ENCODE measurements at places on chromosomes 6 and 20.

DNA sequence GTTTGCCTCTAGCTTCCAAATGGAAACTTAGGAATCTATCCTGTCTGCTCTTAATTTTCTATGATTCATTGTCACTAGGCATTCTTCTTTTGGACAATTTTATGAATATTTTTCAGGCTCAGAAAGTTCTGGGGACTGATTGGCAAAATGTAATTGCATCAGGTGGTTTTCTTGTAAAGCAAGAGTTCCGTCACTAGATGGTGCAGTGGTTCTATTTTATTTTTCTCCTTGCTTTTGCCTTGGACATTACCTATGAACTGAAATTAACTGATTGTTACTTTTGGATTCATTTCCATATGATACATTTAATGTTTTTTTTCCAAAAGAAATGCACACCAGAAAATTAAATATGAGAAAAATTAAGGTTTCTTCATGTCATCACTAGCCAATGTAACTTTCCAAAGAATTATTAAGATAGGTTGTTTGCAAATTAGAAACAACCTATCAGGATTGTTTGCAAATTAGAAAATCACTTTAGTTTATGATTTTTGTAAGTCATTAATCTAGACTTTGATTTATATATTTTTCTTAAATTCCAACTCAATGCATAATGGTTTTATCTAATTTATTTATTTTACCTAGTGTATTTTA is 48.0 kb downstream of the TMEM170B start:
- DNase-seq, result no peak

- peak; percentile 57 for DNase-seq
Measured at GRCh38 chr6:126804332-126805064, 314.0 kb upstream of the RSPO3 start.

- DNase-seq, result no peak
Measured at GRCh38 chr6:83852528-83853177, 507 bp upstream of the RIPPLY2 start.

GRCh38 chr20:63663332-63664066 is 5.4 kb downstream of the RTEL1 start:
- no peak for DNase-seq

GRCh38 chr20:16261733-16262273 is 311.4 kb downstream of the KIF16B start:
- no peak for DNase-seq

GRCh38 chr6:66814156-66814555 is 1107.1 kb upstream of the EYS start:
- DNase-seq, result no peak

DNA sequence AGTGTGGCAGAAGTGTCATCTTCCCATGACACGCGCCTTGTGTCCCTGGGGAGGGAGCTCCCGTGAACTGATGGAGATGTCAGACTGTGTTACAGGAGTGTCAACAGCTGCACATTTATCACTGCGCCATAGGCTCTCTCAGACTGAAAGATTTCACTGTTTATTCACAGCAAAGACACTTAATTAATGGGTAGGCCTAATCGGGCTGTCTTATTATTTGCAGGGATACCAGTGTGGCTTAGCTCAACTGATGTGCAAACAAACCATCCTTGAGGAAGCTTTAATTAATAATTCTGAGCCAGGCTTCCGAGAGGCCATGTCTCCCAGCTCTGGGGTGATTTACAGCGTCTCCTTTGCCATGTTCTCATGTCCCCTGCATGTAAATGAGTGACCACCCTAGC is 771.0 kb downstream of the QKI start:
- no peak for DNase-seq

GRCh38 chr6:142716097-142716496 is 228.9 kb downstream of the HIVEP2 start:
- no peak for DNase-seq

GRCh38 chr6:27810768-27811450 is 101.3 kb downstream of the OR2B2 start:
- no peak for DNase-seq

- DNase-seq, result peak; percentile 58
Measured at GRCh38 chr6:150016324-150017185, 8.8 kb downstream of the RAET1L start.

DNA sequence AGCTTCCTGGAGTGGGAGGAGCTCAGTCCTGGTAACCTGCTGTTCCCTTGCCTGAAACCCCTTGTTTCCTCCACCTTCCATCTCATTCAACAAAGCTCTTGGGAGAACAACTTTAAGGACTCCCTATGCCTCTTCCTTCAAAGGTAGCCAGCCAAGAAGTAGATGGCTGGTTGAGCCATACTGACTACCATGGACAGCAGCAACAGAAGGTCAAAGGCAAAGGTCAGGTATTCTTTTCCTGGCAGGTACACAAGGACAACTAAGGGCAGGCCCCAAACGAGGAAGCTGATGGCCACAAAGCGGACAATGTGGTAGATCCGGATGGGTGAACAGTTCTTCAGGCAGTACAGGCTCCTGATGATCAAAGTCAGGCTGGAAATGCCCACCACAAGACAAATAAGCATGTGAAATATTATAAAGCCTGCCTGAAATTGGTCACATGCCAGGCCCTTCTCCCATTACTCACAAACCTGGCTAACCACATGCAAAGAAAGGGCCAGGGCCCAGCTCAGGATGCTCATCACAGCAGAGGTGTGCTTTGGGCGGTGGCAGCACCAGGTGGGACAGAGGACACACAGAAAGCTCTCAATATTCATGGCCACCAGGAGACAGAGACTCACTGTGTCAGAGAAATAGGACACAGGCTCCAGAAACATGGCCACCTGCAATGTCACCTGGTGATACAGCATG is 21.7 kb downstream of the UBD start:
- no peak for DNase-seq

GRCh38 chr6:70838907-70839285 is 118.0 kb downstream of the B3GAT2 start:
- DNase-seq, result no peak

- no peak for DNase-seq
Measured at GRCh38 chr6:116008470-116009243, 52.0 kb downstream of the FRK start.

GRCh38 chr6:79947191-79948186 is at the start of gene ELOVL4:
TSS of gene ELOVL4 (minus strand) at chr6:79947553. CDS start at chr6:79947279, 274 bp downstream.
- no peak for DNase-seq

DNA sequence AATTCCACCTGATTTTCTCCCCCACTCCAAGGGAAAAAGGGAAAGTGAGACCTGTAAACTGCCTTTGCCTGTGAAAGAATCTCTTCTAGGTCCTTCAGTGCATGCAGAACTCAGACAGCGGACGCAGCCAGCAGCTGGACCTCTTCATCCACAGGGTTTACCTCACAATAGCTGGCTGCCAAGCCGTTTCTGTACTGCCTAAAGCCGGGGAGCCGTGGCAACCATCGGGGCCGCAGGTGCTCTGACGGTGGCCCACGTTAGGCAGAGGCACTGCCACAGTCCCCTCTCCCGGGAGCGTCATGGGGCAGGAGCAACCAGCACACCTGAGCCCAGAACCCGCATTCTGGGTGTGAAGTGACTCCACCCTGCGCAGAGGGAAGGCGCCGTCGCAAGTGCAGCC is 206.1 kb downstream of the TTLL2 start:
- DNase-seq, result no peak

DNA sequence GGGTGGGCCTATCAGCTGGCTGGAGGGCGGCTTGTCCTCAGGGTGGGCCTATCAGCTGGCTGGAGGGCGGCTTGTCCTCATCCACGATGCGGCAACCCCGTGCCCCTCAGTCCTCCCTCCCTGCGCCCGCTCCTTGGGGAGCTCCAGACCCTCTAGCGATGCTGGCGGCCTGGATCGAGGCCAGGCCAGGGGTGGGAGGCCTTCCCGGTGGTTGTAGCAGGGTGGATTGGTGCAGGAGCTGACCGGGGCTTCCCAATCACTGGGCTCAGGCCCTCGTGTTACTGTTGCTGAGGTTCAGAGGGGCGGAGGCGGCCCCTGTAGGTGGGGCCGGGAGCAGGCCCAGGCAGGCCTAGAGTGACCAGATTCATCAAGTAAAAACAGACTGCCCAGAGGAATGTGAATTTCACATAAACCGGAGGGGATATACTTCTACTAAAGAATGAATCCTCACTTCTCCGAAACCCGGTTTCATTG is 8.8 kb downstream of the SLC17A9 start:
- no peak for DNase-seq

DNA sequence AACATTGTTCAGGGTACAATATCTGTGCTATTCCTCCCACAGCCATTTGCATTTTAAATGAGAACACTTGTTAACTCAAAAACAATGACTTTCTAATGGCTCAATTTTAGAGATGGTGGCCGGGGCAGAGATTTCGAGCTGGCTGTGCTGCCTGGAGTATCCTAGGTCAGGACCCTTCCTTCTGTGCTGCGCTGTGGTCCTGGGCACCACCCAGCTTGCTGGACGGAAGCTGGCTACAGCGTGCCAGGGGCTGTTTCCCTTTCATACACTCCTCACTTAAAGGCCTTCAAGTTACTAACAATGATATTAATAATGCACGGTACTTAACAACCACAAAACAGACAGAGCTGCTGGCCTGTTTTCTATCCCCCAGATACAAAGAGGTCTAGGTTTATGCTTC is 194.4 kb upstream of the CST7 start:
- no peak for DNase-seq

- no peak for DNase-seq
Measured at GRCh38 chr6:3740551-3741476, 10.7 kb downstream of the PXDC1 start.

DNA sequence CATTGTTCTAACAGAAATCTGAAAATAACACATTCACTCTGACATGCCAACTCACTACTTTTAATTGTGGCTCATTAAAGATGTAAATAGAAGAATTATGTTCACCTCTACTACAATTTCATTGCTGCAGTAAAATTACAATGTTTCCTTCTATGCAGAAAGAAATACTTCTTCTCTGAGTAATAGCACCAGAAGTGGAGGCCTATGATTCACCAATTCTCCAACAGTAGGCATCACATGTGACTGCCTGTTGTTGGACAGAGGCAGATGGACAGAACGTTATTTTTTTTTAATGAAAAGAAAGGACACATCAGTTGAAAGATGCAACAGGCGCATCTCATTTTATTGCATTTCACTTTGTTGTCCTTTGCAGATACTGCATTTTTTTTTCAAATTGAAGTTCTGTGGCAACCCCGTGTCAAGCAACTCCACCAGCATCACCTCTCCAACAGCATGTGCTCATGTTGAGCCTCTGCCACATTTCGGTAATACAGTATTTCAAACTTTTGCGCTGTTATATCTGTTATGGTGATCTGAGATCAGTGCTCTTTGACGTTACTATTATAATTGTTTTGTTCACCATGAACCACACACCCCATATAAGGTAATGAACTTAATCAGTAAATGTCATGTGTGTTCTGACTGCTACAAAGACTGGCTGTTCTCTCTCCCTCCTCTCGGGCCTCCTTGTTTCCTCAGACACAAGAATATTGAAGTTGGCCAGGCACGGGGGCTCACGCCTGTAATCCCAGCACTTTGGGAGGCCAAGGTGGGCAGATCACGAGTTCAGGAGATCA is 121.4 kb downstream of the ATXN1 start:
- no peak for DNase-seq

DNA sequence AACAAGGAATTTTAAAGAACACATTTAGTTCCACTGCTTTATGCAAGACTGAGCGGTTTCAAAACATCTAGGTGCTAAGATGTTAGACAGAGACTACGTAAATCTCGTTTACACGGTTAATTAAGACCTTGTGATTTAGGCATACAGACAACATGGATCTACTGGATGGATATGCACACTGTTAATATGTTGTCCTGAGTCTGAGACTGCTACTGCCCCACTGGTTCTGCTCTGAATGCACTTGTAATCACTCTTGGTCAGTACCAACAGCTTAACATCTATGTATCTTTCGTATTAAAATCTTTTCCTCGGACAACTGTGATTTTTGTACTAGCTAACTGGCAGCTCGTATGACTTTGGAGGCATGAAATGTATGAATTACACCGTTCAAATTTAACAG is 3.1 kb downstream of the MAN1A1 start:
- DNase-seq, result no peak

- DNase-seq, result no peak
Measured at GRCh38 chr20:61855286-61855685, 210.4 kb downstream of the TAF4 start.

DNA sequence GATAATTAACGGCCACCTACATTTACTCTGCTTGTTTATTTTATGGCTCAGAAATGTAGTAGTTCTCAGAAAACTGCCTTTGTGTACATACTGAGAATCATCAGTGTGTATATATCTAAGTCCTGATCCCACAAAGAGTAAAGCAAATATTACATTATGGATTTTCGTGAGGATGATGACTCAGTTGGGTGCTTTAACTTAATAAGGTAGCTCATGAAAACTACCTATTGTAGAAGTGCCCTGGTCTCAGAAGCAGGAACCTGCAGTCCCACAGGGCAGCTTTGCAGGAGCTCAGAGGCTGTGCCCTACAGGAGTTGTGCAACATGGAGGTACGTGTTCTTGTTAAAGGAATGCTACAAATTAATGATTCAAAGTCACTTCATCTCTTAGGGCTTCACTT is 108.2 kb downstream of the PLG start:
- no peak for DNase-seq

DNA sequence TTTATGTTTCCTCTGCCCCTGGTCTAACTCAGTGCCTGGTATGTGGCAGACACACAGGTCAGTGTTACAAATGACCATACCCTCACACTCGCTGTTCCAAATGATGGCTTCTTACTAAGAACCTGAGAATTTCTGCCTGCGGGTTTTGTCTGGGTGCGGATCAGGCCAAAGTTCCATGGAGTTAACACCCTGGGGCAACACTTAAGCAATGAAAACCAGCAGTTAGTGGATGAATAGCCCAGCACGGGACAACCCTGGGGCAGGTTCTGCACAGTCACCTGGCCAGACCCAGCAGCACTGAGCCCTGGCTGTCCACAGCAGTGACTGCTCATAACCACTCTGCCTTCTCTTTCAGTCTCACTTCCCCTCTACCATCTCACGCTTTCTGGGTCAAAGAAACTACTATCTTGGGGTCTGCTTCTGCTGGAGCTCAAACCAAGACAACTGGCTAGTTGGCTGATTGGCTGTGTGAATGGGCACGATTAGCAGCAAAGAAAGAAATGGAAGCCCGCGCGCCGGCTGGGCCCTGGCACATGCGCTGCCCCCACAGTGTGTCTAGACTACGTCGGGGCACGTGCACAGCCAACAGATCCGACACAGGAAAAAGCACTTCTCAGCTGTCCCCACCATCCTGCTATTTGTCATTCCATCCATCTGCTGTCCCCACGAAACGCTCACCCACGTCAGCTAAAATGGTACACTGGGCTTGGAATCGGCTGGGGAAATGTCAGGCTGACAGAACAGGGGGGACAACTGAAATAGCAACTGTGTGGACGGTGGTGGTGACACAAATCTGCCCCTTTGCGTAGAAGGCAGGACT is 36.6 kb downstream of the MGME1 start:
- DNase-seq, result no peak

- no peak for DNase-seq
Measured at GRCh38 chr6:13248053-13248452, 80.3 kb downstream of the TBC1D7 start.

All from renal cortex interstitium (tissue), 15 donors.